ENCODE measurements at places on chromosomes 13 and 19.
A peak's percentile ranks its signal among the peaks of the same experiment; 100 is the strongest.

GRCh38 chr19:16061943-16062342 lies 14.4 kb upstream of the TPM4 start:
- DNase-seq = no peak

DNA sequence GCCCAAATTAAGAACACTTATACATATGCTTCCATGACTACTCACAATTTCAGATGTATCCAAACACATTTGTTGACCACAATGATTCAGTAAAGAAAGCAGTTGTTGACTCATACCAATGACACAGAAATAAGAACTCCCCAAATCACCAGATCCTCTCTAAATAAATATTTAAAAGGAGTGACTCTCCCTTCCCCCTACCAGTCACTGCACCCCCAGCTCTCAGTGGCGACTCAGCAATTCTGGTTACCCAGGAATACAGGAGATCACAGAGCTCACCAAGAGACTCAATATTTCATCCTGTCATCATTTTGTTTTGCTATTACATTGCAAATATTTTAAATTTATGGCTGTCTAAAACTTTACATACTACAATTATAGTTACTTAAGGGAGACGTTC lies 131.5 kb downstream of the RGCC start:
- no peak for DNase-seq

DNA sequence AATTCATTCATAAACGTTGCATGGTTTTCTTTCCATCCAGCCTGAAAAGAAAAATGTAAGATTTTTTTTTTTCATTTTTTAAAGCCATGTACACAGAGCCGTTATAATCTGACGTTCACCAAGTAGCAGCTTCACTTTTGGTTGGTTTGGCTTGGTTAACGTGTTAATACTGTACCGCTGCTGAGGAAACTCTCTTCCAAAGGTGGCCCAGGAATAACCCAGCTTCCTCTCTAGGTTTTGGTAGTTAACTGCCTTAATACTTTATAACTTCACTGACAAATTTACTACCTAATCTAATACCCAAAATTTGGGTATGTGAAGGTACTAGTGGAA lies 1.7 kb downstream of the INTS6 start:
- DNase-seq = peak; percentile 6

DNA sequence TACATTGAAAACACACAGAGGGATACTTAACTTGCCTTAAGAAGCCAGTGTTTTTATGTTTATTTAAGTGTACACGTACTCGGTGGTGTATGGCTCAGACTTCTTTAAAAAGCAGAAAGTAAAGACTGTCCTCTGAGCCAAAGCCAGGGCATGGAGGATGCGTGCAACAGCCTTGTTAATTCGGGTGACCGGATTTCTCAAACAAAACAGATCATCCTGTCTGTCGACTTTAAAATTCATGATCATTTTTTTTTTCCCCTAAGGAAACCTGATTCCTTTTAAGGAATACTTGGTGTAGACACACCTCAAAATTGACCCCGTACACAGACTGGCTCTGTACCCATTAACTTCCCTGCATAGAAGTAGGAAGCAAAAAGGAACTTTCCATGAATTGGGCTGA lies 124.7 kb upstream of the RNF113B start:
- no peak for DNase-seq

- no peak for DNase-seq
Observed at GRCh38 chr19:8210421-8211101, 1.4 kb downstream of the CERS4 start.

DNA sequence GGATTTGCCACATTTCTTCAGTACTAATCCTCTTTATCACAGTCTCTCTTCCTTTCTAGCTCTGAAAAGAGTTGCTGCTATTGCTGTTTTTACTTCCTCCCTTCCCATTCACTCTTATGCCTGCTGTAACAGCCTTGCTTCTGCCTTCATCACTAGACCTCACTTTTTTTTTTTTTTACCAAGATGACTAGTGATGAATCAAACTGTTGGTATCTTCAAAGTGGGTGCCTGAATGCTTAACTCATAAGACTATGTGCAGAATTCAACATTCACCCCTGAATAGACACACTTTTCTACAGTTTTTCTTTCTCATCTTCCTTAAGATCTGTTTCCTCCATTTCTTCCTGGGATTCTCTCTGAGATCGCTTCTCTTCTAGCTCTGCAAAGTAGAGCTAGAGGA lies 217.2 kb upstream of the HTR2A start:
- DNase-seq = no peak

GRCh38 chr13:106599875-106600797 lies 32.2 kb upstream of the ARGLU1 start:
- DNase-seq = no peak

- DNase-seq = no peak
Observed at GRCh38 chr19:12944104-12944674, 1.5 kb upstream of the RAD23A start.

DNA sequence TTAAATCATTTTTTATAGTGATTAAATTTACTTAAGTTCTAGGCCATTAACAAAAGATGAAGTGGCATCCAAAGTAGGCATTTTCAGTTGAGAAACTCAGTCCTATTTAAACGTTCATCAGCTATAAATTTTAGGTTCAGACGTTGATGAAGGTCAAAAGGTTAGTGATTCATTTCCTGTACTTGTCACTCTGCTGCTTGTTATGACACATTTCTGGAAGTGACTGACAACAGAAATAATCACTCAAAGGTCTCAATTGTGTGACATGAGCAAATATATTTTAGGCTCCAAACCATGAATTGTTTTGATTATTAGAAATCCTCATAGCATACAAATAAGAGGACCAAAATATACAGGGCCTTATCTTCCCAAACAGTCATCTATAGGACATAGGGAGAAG lies 10.3 kb upstream of the EDNRB start:
- DNase-seq = no peak

- DNase-seq = peak; percentile 20
Observed at GRCh38 chr13:99614465-99614885, 113.2 kb downstream of the TM9SF2 start.

- no peak for DNase-seq
Observed at GRCh38 chr19:19274146-19274545, 1.0 kb upstream of the TM6SF2 start.

DNA sequence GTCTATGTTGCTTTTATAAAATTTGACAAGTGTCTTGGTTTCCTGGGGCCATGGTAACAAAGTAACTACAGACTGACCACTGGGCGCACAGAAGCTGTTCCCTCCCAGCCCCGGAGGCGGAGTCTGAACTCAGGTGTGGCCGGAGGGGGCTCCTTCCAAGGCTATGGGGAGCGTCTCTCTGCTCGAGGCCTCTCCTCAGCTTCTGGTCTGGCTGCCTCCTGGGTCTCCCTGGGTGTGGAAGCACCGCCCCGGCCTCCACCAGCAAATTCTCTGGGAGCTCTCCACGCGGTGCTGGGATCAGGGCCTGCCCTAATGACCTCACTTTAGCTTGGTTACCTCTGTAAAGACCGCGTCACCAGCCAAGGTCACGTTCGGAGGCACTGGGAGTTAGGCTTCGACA lies 45.7 kb upstream of the F7 start:
- DNase-seq = no peak

DNA sequence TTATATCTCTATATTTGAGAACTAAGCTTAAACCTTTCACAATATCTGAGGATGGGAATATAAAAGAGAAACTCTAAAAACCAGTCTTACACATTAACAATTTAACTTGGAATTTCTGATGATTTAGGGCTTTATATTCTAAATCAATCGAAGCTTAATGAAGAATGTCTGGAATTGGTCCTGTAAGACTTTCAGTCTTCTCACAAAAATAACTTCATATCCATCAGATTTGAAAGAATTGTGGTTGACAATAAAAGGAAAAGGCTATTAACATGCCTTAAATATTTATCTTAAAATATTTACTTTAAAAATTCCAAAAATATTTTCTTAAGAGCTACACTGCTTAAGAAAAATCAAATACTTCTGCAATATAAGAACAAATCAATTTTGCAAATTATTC lies 27.3 kb downstream of the MYCBP2 start:
- no peak for DNase-seq

GRCh38 chr13:84096216-84096615 lies 213.9 kb upstream of the SLITRK1 start:
- no peak for DNase-seq

DNA sequence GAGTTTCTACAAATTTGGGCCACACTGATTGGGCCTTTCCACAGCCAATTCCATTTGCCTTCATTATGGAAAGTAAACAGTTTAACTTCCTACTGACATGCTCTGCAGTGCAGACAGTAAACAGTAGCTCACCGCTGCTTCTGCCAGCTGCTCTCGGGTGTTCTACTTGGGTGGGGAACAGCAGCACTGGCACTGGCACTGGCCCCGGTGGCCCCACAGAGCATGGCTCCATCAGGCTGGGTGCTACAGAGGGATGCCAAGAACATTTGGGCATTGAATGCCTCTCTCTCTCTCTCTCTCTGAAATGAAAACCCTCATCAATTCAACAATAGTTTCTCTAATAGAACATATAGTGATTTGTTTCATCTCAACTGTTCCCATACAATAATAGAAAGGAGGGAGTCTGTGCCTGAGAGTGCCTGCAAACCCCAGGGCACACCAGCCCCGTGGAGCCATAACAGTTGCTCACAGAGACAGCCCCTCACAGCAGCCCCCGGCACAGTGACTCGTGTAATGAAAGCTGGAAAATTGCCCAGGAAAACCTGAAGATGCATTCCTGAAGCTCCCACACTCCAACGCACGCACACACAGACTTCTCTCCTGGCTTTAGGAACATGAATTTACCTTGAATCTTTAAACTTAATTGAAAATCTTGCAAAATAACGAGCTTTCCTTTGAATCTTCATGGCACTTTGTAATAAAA lies 38.2 kb upstream of the GJB6 start:
- no peak for DNase-seq

- no peak for DNase-seq
Observed at GRCh38 chr19:12995596-12996405, 526 bp downstream of the NFIX start.

DNA sequence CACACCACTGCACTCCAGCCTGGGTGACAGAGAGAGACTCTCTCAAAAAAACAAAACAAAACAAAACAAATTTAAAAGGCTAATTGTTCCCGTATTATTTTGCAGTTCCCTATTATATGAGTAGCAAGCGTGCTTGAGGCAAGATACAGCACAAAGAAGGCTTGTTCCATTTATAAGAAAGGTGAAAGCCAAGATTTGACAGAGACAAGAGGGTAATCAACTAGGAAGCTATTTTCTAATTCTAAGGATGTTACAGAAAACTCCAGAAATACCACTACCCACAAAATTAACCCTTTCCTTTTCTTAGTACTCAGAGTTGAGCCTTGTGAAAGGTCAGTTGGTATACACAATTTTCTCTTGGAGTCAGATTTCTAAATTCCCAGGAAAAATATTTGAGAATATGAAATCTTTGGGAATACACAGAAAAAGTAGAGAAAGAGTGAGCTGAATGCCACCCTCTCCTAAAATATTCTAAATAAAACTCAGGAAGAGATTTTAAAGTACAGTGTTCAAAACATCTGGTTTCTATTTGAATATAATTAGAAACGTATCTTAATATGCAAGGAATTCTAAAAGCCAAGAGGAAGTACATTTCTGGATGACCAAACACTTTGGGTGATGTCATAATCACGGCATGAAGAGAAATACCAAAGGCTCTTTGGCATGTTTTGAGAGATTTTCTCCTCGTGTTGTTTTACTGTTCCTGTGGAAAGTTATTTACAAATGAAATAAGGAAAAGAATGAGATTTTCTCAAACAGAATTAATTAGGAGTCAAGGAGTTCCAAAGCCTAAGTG lies 63.0 kb upstream of the FLT1 start:
- DNase-seq = no peak

DNA sequence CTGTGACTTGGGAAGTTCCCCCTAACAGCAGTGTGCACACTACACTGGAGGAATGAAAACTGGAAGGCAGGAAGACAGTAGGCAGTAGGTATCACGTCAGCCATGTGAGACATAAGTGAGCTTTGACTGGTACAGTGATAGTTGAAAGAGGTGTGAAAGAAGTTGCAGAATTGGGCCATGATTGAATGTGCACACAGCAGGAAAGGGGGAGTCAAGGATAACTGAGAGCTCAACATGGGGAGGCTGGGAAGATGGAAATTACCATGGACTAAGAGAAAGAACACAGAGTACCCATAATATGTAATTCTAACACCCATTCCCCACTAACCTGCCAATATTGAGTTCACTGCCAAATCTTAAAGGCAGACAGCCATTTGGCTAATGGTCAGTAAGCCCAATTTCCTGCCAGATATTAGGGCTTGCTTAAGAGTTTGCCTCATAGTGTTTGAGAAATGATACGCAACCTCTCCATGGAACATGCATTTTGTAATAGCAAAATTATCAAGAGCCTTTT lies 321.7 kb downstream of the DCT start:
- DNase-seq = peak; percentile 22

DNA sequence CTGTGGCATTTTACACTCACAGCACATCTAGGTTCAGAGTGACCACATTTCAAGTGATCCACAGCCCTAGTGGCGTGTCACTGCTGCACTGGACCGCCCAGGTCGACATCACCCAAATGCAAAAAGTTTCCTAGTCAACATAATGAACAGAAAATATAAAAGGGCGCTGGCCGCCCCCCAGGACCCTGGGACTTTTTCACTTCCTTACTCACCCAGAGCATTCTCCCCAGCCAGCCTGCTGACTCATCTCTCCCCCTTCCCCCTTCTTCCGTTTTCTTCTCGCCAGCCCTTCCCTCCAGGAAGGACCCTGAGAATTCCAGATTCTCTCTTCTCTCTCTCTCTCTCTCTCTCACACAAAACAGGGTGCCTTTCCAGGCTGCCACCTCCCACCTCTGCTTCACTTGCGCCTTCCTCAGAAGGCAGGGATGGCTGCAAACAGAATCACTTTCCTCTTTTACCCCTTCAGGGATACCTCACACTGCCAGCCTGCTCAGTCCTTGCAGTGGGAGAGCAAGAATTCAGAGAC lies 21.0 kb upstream of the GRWD1 start:
- peak; percentile 42 for DNase-seq

- no peak for DNase-seq
Observed at GRCh38 chr13:27921961-27922882, 2.4 kb downstream of the PDX1 start.

GRCh38 chr13:50401049-50401505 lies 385.8 kb downstream of the KCNRG start:
- peak; percentile 94 for DNase-seq

DNA sequence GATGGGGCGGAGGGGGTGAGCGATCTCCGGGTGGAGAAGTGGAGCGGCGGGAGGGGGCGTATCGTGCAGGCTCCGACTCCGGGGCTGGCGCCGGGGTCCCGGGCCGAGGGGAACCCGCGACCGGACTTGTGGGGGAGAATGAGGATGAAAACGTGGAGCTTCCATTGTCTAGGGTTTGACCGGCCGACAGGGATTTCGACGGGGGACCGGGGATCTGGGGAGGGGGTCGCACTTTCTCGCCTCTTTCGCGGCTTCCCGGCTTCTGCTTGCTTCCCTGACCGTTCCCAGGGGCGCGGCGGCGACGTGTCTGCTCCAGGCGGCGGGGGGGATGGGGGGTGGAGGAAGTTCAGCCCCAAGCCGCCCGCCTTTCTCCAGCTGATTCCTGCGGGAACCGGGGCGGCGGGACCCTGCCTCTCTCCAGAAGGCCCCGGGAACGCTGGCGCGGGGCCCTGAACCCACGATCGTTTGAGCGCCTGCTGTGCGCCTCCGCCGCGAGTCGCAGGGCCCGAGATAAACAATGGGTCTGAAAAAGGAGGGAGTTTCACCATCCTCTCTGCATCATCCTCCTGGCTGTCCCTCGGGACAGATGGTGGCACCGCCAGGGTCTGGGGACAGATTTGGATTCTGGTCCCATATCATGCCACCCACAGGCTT lies 790 bp downstream of the TPM4 start:
- peak; percentile 33 for DNase-seq

- DNase-seq = no peak
Observed at GRCh38 chr19:35337097-35337983, 8.4 kb downstream of the CD22 start.

- no peak for DNase-seq
Observed at GRCh38 chr13:53241891-53242348, 213.3 kb downstream of the OLFM4 start.

GRCh38 chr19:45469945-45470761 lies 2.4 kb downstream of the FOSB start:
- no peak for DNase-seq
